ENCODE measurements at places on chromosomes 5 and 9. TPM values are rescaled to one million over a fixed set of nuclear protein-coding genes. Genes with fewer than 3 reads are reported as not detected.

GRCh38 chr5:17118631-17119030 is 98.8 kb upstream of the BASP1 start:
- no peak for DNase-seq

Gene FGF1
- not detected for polyA plus RNA-seq

Gene GARIN3
- 0.07 TPM for polyA plus RNA-seq

GRCh38 chr5:116144103-116144502 is 59.3 kb downstream of the COMMD10 start:
- DNase-seq = no peak

GRCh38 chr5:71949772-71950171 is 157.5 kb upstream of the MAP1B start:
- no peak for DNase-seq

Gene CARTPT
- polyA plus RNA-seq = not detected

DNA sequence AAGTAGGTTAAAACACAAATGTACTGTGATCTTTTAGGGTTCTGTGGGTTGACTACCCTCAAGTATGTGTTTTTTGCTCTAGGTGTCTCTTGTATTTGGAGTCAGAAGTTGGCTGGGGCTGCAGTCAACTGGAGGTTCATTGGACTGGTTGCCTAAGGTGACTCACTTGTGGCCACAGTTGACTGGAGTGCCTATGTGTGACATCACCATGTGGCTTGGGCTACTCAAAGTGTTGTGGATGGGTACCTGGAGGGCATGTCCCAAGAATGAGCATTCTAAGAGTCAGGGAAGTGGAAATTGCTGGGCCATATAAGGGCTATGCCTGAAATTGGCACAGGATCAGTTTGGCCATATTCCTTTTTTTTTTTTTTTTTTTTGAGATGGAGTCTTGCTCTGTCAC is 27.4 kb downstream of the SNX30 start:
- no peak for DNase-seq

DNA sequence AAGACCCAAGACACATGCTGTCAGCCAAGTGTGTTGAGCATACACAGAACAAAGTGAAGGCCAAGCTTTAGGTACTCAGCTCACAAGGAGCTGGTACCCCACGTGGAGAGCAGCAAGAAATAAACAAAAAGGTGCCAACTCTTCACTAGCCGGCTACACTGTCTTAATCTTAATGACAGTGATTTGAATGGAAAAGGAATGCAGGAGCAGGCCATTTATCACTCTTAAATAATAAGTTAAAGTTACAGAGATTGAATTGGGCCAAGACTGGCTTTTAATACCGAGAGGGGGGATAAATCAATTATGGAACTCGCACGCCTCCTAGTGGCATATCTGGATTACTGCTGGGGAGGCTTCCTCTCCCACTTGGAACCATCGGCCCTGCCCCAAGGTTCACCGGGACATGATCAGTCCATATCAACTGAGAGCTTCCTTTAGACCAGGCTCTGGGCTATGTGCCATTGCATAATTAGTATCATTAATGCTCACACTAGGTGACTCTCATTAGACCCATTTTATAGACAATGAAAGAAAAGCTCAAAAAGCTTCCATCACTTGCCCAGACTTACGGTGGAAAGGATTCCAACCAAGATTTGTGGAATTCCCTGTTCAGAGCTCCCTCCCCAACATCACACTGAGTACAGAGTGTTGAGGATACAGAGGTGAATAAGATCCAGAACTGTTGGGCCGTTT is 94.0 kb downstream of the ACTL7B start:
- no peak for DNase-seq

Gene IGIP
- polyA plus RNA-seq = 1.0 TPM

DNA sequence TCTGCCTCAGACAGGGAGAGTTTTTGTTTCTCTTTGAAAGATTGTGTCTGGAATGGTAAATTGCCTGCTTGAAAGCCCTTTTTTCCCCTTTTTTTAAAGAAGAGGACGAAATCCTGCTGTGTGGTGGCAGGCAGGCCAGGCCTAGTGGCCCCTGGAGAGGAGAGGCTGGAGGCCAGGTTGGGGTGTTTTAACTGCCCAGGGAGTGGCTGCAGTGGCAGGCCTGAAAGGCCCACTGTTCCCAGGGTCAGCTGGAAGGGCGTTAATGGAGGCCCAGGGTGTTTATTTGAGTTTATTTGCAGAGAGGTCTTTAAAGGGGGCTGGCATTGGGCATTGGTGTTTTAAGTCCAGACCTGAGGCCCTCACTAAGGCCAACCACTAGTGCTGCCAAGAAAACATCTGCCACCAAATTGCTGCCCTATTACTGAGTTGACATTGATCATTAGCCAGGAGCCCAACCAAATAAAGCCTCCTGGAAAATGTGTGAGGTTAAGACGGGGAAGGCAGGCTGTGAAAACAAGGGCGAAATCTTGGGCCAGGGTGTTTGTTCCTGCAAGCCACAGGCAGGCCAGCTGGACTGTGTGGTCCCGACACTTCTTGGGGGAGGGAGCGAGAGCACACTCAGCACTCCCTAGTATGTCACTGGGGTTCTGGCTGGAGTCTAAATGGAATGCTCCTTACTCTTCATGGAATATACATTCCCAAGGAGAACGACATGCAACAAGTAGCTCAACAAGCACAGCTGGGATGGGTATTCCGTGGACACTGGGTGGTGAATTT is 5.0 kb downstream of the JADE2 start:
- no peak for DNase-seq

- DNase-seq = no peak
These were observed 260.9 kb downstream of the EBF1 start for GRCh38 chr5:158838781-158839180.

Gene ESM1
- not detected for polyA plus RNA-seq

- peak; percentile 50 for DNase-seq
These were observed 56.7 kb downstream of the TSSK1B start for GRCh38 chr5:113378081-113378480.

- no peak for DNase-seq
These were observed 1.5 kb upstream of the STC2 start for GRCh38 chr5:173329491-173330337.

- DNase-seq = no peak
These were observed 17.6 kb upstream of the TARS1 start for GRCh38 chr5:33423018-33423630.

GRCh38 chr5:81717860-81718259 is 33.0 kb downstream of the SSBP2 start:
- DNase-seq = no peak

DNA sequence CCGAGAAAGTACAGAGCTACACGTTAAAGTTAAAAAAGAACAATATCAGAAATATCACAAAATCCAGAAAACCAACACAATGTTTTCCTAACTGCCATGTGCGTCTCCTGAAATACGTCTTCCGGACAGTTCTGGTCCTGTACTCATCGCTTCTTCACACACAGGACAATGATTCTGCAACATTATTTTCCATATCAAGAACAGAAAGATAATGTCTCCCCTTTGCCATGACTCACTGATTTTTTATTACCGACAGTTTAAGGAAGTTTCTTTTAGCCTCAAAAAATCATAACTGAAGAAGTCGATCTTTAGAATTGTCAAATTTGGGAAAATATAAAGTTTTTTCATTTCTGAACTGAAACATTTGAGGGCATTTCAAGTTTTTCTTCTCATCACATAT is 2.5 kb downstream of the TBC1D9B start:
- no peak for DNase-seq

DNA sequence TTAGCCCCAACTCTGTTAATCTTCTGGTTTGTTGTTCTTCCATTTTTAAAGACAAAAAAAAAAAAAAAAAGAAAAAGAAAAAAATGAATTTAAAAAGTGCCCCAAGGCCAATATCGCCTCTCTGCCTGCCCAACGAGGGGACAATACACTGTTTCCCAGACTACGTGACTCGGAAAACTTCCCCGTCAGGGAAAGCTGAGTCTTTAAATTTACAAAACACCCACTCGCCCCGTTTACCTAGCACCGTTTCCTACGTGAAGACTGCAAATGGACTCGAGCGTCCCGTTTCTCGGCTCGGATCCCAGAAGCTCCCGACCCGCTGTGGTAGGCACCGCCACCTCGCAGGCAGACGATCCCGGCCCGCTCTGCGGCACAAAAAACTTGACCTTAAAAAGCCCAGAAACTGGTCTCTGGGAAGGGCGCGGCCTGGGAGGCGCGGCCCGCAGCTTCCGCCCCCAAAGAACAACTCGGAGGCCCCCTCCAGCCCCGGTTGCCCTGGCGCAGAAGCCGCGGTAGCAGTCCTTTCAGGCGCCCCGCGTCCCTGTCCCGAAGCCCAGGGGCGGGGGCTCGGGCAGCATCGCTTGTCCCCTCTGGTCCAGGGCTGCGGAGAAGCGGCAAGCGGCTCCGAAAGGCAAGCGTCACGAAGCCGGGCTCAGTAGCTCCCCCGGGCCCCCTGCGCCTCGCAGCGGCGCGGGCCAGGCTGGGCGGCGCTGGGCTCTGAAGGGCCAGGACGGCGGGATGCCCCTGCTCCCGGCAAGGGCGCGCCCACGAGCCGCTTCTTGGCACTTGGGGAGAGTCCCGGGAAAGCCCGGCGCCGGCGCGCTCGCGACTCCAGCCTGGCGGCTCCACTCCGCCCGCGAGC is at the start of gene GCNT4:
GCNT4 (minus strand) TSS at position 367 of the 862 bp plus-strand sequence. CDS start 22,521 bp downstream, outside the sequence.
- DNase-seq = peak; percentile 60
